T-helper 17 cell (primary cell): ENCODE measurements at places on chromosomes 1 and 21. TPM values are rescaled to one million over a fixed set of nuclear protein-coding genes. Genes with fewer than 3 reads are reported as not detected.

DNA sequence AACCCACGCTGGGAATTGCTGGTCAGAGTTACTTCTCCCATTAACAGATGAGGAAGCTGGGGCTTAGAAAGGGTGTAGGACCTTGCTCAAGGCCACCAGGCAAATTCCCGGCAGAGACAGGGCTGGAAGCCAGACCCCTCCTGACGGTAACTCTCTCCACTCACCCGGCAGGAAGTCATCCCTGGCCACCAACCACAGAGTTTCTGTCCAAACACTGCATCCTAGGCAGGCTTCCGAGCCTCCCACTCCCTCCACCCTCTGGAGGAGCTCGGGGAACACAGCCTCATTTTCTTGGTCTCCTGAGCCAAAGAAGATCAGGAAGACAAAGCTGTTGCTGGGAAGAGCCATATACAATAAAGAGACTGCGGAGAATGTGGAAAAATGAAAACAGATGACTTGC lies 25.0 kb upstream of the ZNF436 start:
- H3K27me3 ChIP-seq = peaks cover 10% of the 10 kb centered on the region
- no peak for DNase-seq
- no peak overlapping the region for H3K4me3 ChIP-seq
- H3K4me1 ChIP-seq = peaks cover 3% of the 10 kb centered on the region
- H3K36me3 ChIP-seq = peaks cover 3% of the 10 kb centered on the region
- H3K27ac ChIP-seq = no peak overlapping the region

DNA sequence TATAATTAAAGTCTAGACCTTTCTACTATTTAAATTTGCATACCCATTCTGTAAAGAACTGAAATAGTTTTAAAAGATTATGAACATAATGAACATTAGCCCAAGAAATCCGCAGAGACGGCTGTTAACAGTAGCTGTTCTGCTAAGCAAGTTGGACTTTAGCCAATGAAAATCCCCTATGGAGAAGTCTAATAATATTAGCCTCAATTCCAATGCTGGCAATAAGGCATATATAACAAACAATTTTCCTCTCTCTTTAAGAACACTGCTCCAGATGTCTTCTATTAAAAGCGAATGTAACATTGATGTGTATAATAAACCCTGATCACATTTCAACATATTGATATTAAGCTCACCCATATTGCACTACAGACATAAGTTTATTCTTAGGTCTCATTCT lies 221.3 kb upstream of the KCTD3 start:
- H3K4me1 ChIP-seq = no peaks in the 10 kb centered on the region
- no peak overlapping the region for H3K4me3 ChIP-seq
- no peaks in the 10 kb centered on the region for H3K27me3 ChIP-seq
- no peak for DNase-seq
- no peaks in the 10 kb centered on the region for H3K36me3 ChIP-seq

DNA sequence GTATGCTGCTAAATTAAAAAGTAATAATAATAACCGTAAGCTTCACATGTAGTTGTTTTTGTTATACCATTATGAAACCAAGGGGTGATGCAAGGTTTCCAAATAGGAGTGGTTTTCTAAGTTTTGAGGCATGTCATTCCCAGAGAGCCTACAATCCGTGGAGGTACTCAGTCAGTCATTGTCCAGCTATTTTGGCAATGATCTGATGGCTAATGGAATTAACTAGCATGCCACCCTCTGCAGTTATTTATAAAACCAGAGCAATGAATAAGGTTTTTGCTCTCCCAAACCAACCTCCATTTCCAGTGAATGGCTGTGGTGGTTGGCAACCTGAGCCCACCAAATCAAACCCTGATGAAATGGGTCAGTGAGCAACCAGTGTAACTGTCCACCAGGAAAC lies 106.4 kb downstream of the TBX15 start:
- no peaks in the 10 kb centered on the region for H3K27me3 ChIP-seq
- H3K4me1 ChIP-seq = no peaks in the 10 kb centered on the region
- no peaks in the 10 kb centered on the region for H3K36me3 ChIP-seq
- no peak overlapping the region for H3K4me3 ChIP-seq
- DNase-seq = no peak

DNA sequence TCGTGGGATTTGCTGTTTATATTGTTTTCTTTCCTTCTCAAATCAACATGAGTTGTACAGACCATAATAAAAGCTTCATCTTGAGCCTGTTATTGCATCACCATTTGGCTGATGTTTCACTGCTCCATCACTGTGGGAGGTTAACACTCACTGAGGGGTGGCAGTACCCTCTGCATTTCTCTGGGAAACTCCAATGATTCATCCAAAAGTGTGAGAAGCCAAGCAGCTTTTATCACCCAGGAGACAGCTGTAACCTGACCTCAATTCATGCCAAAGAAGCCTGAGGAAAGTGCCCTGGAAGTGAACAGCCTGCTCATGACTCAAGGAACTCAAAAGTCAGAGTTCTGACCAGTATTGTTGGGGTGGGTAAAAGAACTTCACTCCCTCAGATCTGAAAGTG lies 84.1 kb downstream of the GPR88 start:
- DNase-seq = no peak
- peaks cover 2% of the 10 kb centered on the region for H3K36me3 ChIP-seq
- no peak overlapping the region for H3K27ac ChIP-seq

- no peak overlapping the region for H3K4me3 ChIP-seq
- H3K36me3 ChIP-seq = no peaks in the 10 kb centered on the region
- DNase-seq = no peak
- H3K4me1 ChIP-seq = peaks cover 3% of the 10 kb centered on the region
- H3K27me3 ChIP-seq = peaks cover 17% of the 10 kb centered on the region
- no peak overlapping the region for H3K27ac ChIP-seq
Observed at GRCh38 chr1:60984062-60984799, 98.1 kb upstream of the NFIA start.

DNA sequence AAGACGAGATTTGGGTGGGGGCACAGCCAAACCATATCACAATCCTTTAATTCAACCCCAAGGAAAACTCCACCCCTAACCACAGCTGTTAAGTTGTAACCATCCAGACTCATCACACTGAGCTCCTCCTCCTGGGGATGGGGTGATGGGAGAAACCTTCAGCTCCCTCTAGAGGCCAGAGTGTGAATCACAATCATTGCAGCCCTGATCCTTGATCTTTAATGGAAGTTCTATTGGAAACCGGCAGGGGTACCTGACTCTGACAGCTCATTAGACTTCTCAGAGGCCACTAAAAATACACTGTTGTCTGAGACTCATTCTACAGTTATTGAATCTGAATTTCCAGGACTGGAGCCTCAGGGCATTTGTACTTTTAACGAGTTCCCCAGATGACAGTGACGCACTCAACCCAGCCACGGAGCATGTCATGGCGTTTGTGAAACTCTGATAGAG lies 127.2 kb downstream of the IGSF21 start:
- H3K27ac ChIP-seq = no peak overlapping the region
- peaks cover 23% of the 10 kb centered on the region for H3K27me3 ChIP-seq
- peaks cover 2% of the 10 kb centered on the region for H3K36me3 ChIP-seq
- H3K4me3 ChIP-seq = no peak overlapping the region
- no peak for DNase-seq

- H3K27me3 ChIP-seq = no peaks in the 10 kb centered on the region
- peaks cover 11% of the 10 kb centered on the region for H3K4me1 ChIP-seq
- DNase-seq = no peak
- H3K27ac ChIP-seq = no peak overlapping the region
Observed at GRCh38 chr21:44761011-44761729, 40.5 kb downstream of the UBE2G2 start.

GRCh38 chr1:109919303-109919702 lies 8.7 kb downstream of the CSF1 start:
- H3K4me3 ChIP-seq = no peak overlapping the region
- no peaks in the 10 kb centered on the region for H3K27me3 ChIP-seq

GRCh38 chr1:198677027-198677426 lies 38.2 kb downstream of the PTPRC start:
- H3K27ac ChIP-seq = peak overlapping the region; percentile 98
- no peaks in the 10 kb centered on the region for H3K27me3 ChIP-seq
- H3K36me3 ChIP-seq = no peaks in the 10 kb centered on the region

DNA sequence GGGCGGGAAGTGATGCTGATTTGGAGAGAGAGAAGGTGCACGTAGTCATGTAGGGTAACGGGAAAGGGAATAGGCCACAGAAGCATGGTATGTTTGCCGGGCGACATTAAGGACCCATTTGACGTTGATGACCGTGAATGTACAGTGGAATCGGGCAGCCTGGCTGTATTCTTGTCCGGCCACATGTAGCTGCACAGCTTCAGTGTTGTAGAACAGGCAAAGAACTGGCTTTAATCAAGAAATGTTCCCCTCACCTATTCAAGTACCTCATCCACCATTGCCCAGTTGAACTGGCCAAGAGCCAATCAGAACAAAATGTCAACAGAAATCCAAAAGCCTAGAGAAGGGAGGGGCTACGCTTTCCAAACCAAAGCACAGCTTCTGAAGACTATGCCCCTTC lies 104.8 kb downstream of the DHRS3 start:
- no peak overlapping the region for H3K27ac ChIP-seq
- no peak for DNase-seq
- peaks cover 27% of the 10 kb centered on the region for H3K4me1 ChIP-seq
- no peak overlapping the region for H3K4me3 ChIP-seq

DNA sequence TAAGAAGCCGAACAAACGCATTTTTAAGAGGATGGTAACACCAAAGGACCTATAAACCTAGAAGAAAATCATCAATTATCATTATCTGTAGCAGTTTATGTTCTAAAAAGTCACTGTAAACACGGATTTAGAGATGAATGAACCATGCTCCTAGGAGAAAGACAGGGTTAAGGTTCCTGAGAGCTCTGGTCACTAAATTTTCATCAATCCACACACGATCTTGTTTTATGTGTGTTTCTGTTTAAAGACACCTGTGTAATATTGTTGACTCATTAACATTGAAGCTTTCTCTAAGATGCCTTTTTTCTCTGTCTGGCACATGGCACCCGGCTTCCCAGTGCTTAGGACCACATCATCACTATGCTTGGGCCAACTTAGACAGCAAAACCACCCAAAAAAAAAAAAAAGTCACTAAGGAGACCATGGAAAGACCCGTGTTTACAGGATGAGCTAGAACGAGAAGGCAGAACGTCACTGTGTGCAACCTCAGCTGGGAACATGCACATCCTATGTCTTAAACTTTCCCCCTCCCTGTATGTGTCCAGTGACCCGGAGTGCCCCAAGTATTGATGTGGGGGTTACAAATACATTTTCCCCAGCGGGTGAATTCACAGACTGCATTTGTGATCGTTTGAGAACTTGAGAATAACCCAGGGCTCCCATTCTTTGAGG lies 55.8 kb upstream of the PDE9A start:
- DNase-seq = no peak
- H3K27ac ChIP-seq = no peak overlapping the region
- no peaks in the 10 kb centered on the region for H3K36me3 ChIP-seq
- no peak overlapping the region for H3K4me3 ChIP-seq
- peaks cover 4% of the 10 kb centered on the region for H3K4me1 ChIP-seq

DNA sequence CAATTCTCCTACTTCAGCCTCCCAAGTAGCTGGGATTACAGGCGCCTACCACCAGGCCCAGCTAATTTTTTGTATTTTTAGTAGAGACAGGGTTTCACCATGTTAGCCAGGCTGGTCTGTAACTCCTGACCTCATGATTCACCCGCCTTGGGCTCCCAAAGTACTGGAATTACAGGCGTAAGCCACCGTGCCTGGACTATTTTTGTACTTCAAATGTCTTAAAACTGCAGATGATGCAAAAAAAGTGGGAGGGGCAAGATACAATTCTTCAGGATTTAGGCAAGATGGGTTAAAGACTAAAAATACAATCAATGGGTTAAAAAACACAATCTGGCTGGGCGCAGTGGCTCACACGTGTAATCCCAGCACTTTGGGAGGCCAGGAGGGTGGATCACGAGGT lies 4.7 kb downstream of the SCAF4 start:
- H3K27me3 ChIP-seq = no peaks in the 10 kb centered on the region
- DNase-seq = no peak
- peaks cover 26% of the 10 kb centered on the region for H3K4me1 ChIP-seq
- peak overlapping the region; percentile 5 for H3K4me3 ChIP-seq
- H3K27ac ChIP-seq = no peak overlapping the region

CCDC185 gene
- total RNA-seq = not detected

LYPLA2 gene
- 52.1 TPM for total RNA-seq

DNA sequence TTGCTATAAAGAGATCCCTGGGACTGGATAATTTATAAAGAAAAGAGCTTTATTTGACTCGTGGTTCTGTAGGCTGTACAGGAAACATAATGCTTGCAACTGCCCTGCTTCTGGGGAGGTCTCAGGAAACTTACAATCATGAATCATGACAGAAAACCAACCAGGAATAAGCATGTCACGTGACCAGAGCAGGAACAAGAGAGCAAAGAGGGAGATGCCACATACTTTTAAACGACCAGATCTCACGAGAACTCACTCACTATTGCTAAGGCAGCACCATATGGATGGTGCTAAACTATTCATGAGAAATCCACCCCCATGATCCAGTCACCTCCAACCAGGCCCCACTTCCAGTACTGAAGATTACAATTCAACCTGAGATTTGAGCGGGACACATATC lies 49.8 kb upstream of the RCC1 start:
- no peak overlapping the region for H3K4me3 ChIP-seq
- no peaks in the 10 kb centered on the region for H3K27me3 ChIP-seq
- peaks cover 8% of the 10 kb centered on the region for H3K4me1 ChIP-seq
- DNase-seq = no peak
- no peaks in the 10 kb centered on the region for H3K36me3 ChIP-seq

LCE1D gene
- total RNA-seq = not detected

CLEC20A gene
- not detected for total RNA-seq

BATF3 gene
- total RNA-seq = 0.34 TPM

SPRR1A gene
- total RNA-seq = not detected

DNM3 gene
- total RNA-seq = 3.2 TPM

- no peaks in the 10 kb centered on the region for H3K4me1 ChIP-seq
- H3K27me3 ChIP-seq = peaks cover 25% of the 10 kb centered on the region
- no peaks in the 10 kb centered on the region for H3K36me3 ChIP-seq
Observed at GRCh38 chr1:157806431-157807149, 13.3 kb downstream of the FCRL1 start.

ADAR gene
- total RNA-seq = 197 TPM

DNA sequence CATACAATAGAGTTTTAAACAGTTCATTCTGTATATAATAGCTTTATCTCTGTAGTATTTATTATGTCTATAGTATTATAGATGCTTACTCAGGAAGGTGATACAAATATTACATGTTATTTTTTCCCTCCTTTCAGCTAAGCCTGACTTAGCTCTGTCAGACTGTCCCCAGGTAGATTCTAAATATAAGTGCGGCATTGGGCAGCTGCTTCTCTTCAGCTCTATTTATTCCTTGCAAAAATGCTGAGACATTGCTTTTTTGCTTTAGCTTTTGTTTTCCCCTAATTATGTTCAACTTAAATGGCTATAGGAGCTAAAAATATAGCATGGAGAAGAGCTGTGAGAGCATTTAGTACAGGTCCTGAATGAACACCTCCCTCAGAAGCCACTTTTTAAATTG lies 203.2 kb upstream of the BEND5 start:
- H3K36me3 ChIP-seq = no peaks in the 10 kb centered on the region
- no peak for DNase-seq
- no peak overlapping the region for H3K27ac ChIP-seq
- no peaks in the 10 kb centered on the region for H3K4me1 ChIP-seq
